ENCODE measurements at places on chromosomes 5 and 9.

- no peak for DNase-seq
Observed at GRCh38 chr5:161230221-161230620, 316.3 kb downstream of the GABRB2 start.

- DNase-seq: no peak
Observed at GRCh38 chr5:136701191-136701590, 335.8 kb upstream of the TRPC7 start.

GRCh38 chr5:148035676-148036075 lies 28.1 kb upstream of the SPINK5 start:
- DNase-seq: no peak

DNA sequence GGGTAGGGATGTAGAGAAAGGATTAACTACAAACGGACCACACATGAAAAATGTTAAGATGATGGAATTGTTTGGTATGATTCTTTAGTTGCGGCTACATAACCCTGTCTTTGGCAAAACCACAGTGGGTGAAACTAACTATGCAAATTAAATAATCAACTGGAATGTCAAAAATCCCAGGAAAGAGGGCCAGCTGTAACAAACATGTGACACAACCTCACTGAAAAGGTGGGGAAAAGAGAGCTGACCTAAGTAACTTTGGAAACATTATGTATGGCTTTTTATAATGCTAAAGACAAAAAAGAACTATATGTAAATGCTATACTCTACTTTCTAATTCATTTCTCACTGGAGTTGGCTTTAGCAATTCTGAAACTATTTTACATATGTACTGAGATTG lies 252.0 kb downstream of the MRPS30 start:
- no peak for DNase-seq

DNA sequence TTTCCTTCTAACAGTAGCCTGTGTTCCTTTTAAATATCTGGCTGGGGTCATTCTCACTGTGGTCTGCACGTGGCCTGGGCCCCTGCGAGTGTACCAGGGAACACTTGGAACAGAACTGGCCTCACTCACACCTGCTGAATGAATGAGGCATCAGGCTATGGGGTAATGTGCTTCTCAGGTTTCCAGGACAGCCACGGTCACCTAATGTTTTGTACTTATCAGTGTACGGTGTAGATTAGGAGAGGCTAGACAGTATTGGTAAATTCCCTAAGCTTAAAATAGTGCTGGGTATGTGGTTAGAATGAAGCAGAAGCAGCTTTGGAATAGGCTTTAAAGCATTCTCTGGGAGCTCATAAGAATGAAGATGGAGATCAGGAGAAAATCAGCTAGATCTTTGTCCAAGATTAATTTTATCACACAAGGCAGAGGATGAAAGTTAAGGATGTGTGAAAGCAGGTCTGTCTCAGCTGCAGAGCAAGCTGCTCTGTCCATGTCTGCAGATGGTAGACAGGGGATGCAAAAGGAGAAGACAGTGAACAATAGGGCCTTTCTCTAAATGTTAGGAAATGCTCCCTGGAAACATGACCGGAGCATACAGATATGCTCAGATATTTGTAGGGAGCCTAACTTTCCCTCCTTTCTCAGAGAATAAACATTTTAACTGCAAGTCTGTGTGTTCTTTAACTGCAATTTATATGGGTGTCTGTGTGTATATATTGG lies 267.5 kb downstream of the NR3C1 start:
- DNase-seq: peak; percentile 71

DNA sequence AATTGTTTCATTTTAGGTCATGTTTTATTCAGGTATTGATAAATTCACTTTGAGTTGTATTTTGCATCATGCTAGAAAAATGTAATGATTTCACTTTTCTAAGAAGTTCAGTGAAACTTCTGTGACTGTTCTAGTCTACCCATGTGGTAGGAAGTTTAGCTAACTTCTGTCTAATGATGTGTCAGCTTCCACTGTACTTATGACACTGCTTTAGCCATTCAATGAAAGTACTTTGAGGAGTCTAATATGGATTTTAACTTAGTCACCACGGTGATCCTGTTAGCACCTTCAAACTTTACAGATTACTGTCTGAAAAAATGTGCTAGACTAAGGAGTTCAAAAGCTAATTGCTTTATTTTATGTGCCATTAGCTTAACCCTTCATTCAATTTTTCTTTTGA lies 1510.5 kb upstream of the CDH9 start:
- no peak for DNase-seq

GRCh38 chr5:95817430-95817829 lies 5.1 kb downstream of the GLRX start:
- peak; percentile 93 for DNase-seq

DNA sequence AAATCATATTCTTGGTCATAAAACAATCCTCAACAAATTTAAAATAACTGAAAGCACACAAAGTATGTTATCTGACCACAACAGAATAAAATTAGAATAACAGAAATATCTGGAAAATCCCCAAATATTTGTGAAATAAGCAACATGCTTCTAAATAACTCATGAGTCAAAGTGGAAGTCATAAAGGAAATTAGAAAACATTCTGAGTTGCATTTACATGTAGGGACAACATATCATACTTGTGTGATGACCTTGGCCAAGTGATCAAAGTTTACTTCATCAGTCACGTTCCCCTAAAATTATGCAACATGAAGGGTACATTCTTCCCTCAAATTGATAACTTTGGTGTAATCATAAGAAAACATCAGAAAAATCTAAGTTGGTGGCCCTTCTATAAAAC lies 64.7 kb downstream of the CSF2 start:
- peak; percentile 36 for DNase-seq

- DNase-seq: peak; percentile 99
Observed at GRCh38 chr5:179265514-179266290, 79.6 kb downstream of the ADAMTS2 start.

GRCh38 chr5:149682532-149683075 lies 47.5 kb upstream of the PPARGC1B start:
- DNase-seq: peak; percentile 13

GRCh38 chr5:174205939-174206338 lies 160.4 kb downstream of the NSG2 start:
- DNase-seq: no peak

DNA sequence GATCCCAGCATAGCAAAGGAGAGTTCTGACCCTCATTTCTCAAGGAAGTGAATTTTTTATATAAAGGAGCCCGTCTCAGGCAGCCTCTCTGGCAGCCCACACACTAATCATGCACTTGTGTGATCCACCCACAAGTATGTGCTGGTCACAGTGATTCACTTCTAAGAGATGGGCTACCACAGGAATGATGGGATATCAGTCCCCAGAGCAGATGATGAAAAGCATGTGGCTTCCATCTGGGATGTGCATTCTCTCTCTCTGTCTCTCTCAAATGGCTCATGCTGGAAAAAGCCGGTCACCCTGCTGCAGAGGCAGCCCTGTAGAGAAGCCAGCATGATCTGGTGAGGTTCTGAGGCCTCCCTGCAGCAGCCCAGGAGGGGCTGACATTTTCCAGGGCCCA lies 74.2 kb upstream of the ADCY2 start:
- DNase-seq: peak; percentile 2

DNA sequence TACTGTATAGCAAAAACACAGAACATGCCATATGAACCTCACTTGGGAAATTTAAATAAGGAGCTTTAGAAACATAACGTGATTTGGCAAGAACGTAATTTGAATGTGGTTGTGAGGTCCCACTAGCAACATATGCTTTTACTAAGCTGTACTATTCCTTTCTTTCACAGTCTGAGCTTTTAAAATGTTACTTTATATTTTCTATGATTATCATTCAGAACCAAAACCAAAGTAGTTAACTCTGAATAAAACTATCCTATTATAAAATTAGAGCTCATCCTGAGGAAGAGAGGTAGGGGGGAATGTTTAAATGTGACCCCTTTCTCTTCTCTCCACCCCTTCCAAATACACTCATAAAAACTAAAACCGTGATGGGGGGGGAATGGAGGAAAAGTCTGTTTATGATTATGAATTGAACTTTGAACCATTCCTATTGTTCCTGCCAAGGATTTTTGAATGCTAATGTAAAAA lies 435.7 kb downstream of the NFIB start:
- no peak for DNase-seq

DNA sequence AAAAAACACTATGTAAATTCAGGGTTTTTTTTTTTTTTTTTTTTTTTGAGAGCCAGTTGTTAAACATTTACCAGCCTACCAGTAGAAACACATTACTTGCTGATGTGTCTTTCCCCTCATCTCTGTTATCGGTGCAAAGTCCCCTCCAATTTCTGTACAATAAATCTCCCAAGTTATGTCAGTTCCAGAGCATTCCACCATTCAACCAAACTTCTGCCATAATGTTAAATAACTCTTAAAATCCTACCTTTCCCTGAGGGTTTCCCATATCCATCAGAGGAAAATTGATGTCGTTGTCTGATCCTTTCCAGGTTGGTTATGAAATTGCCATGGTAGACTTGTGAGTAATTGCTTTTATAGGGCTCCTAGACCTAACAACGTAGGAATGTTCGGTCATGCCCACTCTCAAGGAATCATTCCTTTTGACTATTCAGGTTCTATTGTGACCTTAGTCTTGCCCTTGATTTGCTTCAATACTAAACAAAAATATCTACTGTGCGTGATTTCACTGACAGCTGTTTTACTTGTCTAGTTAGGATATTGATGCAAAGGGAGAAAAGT lies 5.6 kb upstream of the PPP2R2B start:
- no peak for DNase-seq

DNA sequence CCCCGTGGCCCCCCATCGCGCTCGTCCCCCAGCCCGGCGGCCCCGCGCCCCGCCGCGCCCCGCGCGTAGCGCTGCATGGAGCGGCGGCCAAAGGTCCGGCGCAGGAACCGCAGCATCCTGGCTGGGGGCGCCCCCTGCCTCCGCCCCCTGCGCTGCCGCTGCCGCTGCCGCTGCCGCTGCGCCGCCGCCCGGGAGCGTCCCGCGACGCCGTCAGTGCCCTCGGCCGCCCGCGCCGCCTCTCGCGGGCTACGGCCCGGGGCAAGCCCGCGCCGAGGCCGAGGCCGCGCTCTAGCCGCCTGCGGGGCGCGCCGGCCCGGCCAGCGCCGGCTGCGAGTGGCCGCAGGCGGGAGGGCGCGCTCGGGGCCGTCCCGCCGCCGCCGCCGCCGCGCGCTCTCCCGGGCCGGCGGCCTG lies 523 bp downstream of the EPB41L4B start:
- no peak for DNase-seq

DNA sequence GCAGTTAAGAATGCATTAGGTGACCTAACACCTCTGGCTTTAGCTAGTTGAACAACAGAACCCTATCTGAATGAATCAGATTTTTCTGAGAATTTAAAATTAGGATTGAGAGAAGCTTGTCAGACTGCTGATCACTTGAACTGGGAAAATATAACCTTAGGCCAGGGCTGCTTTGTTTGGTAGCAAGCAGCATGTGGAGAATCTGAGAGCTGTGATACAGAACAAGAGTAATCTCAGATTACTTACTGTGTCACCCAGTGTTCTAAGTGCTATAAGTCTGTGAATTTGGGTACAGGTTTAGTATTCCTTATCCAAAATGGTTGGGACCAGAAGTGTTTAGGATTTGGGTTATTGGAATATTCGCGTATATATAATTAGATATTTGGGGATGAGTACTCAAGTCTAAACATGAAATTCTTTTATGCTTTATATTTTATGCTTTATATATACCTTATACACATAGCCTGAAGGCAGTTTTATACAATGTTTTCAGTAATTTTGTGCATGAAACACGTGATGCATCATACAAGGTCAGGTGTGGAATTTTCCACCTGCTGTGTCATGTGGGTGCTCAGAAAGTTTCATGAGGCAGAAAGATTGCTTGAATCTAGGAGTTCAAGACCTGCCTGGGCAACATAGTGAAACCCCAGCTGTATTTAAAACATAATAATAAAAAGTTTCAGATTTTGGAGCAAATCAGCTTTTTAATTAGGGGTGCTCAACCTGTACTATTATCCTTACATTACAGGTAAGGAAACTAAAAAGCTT lies 8.3 kb upstream of the CHD1 start:
- DNase-seq: no peak

DNA sequence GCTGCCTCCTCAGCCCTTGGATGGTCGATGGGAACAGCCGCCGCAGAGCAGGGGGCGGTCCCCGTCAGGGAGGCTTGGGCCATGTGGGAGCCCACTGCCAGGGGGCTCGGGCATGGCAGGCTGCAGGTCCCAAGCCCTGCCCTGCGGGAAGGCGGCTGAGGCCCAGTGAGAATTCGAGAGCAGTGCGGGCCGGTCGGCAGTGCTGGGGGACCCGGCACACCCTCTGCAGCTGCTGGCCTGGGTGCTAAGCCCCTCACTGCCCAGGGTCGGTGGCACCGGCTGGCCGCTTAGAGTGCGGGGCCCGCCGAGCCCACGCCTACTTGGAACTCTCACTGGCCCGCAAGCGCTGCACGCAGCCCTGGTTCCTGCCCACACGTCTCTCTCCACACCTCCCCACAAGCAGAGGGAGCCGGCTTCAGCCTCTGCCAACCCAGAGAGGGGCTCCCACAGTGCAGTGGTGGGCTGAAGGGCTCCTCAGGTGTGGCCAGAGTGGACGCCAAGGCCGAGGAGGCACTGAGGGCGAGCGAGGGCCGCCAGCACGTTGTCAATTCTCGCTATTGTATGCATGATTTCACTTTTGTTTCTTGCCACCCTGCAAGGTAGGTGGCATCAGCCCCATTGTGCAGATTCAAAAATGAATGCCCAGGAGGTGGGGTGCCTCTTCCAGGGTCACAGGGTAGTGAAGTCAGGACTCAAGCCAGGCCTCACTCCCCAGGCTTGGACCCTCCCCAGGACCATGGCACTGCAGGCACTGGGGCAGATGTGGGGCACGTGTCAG lies 48.6 kb downstream of the COL15A1 start:
- no peak for DNase-seq

DNA sequence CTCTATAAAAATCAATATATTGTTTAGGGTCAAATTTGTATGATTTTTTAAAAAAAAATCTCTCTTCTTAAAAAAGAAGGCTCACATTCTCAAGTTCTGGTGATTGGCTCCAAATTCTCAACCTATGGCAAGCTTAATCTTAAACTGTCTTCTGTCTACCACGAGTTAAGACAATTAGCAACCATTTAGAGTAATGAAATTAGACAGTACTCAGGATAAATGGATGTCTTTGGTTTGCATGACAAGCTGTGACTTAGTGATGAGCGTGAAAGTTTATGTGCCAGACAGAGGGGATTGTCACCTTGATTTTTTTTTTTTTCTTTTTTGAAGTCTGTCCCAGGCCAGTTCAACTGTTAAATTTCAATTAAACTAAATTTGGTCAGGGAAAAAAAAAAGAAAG lies 1632.3 kb downstream of the MAT2B start:
- no peak for DNase-seq

DNA sequence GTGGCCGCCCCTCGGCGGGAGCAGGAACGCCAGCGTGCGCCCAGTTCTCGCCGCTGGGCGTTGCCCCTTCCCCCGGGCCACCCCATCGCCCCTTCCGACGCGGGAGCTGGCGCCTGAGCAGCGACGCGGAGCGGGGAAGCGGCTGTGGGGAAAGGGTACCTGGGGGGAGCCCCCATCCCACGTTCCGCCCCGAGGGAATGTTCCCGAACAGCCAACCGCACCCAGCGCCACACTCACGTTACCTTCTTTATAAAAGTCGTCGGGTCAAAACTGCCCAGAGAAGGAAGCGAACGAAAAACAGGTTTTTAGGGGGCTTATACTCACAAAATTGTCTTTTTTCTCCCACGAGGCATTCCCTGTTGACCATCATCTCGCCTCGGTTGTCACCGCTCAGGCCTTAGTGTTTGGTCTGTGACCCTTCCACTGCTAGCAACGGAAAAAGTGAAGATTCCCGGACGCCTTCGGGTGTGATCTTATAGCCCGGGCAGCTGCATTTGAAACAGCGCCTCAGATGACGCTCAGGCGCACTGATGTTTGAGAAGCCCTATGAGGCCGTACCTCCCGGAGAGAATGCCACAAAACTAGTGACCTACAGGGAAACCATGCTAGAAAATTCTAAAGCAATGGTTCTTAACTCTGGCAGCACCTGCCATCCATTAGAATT lies 475 bp upstream of the GOLM1 start:
- DNase-seq: peak; percentile 49

GRCh38 chr5:159811712-159812111 lies 104.6 kb upstream of the ADRA1B start:
- no peak for DNase-seq
